Esophagus muscularis mucosa (tissue), 4 donors: ENCODE measurements at places on chromosomes 2 and 18. TPM values are rescaled to one million over a fixed set of nuclear protein-coding genes. Genes with fewer than 3 reads are reported as not detected.

DNA sequence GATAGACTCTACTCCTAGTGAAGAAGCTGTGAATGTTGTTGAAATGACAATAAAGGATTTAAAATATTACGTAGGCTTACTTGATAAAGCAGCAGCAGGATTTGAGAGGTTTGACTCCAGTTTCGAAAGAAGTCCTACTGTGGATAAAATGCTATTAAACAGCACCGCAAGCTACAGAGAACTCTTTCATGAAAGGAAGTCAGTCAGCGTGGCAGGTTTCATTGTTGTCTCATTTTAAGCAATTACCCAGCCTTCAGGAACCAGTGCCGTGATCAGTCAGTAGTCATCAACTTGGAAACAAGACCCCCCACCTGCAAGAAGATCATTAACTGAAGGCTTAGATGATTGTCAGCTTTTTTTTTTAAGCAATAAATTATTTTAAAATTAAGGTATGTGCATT, 14.0 kb downstream of the USP14 start:
- H3K27ac ChIP-seq, result no peak overlapping the region
- H3K4me1 ChIP-seq, result no peaks in the 10 kb centered on the region
- no peaks in the 10 kb centered on the region for H3K27me3 ChIP-seq
- no peak overlapping the region for H3K4me3 ChIP-seq

GRCh38 chr18:76363436-76364120, 131.5 kb downstream of the ZNF516 start:
- H3K4me3 ChIP-seq, result no peak overlapping the region
- DNase-seq, result no peak
- no peaks in the 10 kb centered on the region for H3K27me3 ChIP-seq

DNA sequence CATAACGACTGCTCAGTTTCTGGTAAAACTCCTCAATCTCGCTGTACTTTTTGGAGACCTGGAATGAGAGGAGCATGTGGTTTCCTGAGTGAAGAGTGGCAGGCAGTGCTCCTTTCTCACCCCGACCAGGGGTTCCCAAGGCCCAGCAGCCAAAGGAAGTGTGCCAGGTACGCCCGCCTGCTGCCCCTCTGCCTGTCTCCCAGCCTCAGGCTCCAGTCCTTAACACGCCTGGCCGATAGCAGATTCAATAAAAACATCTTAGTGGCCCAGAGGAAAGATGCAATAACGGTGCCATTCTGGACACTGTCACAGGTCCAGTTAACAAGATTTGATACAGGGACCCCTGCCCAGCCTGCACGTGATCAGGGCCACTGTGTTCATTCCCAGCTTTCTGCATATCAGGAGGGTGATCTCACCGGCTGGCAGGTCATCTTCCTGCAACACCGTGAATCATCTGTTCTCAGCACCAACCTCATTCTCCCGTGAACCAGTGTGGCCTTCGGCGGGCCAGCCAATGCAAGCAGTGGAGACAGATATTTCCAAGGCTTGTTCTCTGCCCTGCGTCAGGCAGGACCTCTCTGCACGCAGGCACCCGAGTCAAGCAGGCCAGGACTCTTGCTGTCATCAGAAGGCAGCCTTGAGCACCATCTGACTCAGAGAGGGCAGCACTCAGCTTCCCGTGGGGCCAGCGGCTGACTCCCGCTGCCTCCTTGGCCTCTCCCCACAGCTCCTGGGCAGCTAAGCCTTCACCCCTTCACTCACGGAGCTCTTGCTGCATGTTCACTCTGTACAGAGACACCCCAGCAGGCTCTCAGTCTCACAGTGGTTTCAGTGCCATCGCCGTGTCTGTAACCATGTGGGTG, 9.5 kb downstream of the HS1BP3 start:
- peaks cover 72% of the 10 kb centered on the region for H3K4me1 ChIP-seq
- H3K27me3 ChIP-seq, result no peaks in the 10 kb centered on the region
- H3K4me3 ChIP-seq, result no peak overlapping the region
- DNase-seq, result no peak
- peak overlapping the region; percentile 91 for H3K27ac ChIP-seq

- H3K4me3 ChIP-seq, result no peak overlapping the region
- no peak overlapping the region for H3K27ac ChIP-seq
- no peaks in the 10 kb centered on the region for H3K27me3 ChIP-seq
- H3K4me1 ChIP-seq, result no peaks in the 10 kb centered on the region
- no peak for DNase-seq
These were observed 39.1 kb downstream of the ABCB11 start for GRCh38 chr2:168992026-168992425.

DNA sequence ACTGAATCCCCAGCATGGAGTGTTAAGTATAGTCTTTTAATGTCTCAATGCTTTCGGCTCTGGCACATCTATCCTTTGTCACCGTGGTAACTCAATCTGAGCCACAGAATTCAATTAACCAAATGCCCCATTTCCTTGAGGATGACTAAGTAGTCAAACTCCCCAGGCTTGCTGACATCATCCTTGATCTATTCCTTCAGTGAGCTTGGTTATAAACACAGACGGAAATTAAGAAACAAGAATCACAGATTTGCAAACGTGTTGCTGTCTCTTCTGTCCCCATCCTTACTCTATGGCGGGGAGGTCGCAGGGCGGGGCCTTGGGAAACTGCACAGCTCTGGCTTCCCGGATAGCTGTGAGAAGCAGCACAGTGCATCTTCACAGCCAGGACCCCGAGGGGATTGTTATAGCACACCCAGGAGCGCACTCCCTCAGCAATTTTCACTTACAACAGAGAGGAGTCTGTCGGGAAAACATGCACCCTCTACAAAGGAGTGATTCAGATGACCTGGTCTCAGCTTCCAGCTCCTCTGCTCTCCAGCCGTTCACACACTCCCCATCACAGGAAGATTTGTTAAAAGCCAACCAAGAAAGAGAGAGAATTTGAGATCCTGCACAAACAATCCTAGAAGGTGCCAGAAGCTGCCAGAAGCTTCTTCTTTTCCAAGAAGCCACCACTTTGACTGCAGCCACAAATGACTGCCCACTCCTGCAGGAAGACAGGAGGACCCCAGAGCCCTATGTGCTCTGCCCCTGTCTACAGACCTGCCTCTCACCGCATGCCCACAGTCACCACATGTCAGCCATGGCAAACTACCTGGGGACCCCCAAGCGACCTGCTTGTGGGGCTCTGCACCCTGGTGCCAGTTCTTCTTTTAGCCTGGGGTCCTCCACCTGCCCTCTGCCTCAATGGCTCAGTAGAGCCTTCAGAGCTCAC, 44.9 kb upstream of the YWHAQ start:
- H3K36me3 ChIP-seq, result no peaks in the 10 kb centered on the region
- no peaks in the 10 kb centered on the region for H3K27me3 ChIP-seq
- H3K4me3 ChIP-seq, result no peak overlapping the region
- DNase-seq, result no peak
- no peak overlapping the region for H3K27ac ChIP-seq

DNA sequence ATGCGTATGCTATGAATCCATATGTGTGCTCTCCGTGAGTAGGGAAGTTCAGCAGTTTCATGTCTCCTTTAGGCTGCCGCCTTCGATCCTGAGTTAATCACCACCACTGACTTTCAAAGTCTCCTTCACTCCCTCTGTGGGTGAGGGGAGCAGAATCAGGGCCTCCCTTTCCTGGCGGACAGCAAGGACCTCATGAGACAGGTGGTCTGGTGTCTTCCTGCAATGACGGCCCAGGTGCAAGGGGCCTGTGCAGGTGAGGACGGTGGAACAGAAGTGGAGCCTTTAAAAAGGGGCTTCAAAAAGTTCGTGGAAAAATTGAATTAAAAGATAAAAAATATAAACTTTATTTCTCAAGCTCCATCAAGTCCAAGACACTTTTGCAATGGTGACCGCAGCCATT, 222.6 kb downstream of the TWIST2 start:
- H3K36me3 ChIP-seq, result peaks cover 88% of the 10 kb centered on the region
- no peak overlapping the region for H3K27ac ChIP-seq
- no peak for DNase-seq

GRCh38 chr2:60023256-60023985, 530.0 kb downstream of the BCL11A start:
- H3K27ac ChIP-seq, result no peak overlapping the region
- no peaks in the 10 kb centered on the region for H3K27me3 ChIP-seq
- H3K4me3 ChIP-seq, result no peak overlapping the region
- no peaks in the 10 kb centered on the region for H3K4me1 ChIP-seq
- DNase-seq, result peak; percentile 89

GRCh38 chr2:233844064-233844807, 10.1 kb downstream of the HJURP start:
- peak; percentile 82 for DNase-seq
- no peak overlapping the region for H3K4me3 ChIP-seq
- H3K4me1 ChIP-seq, result no peaks in the 10 kb centered on the region
- no peaks in the 10 kb centered on the region for H3K27me3 ChIP-seq
- no peak overlapping the region for H3K27ac ChIP-seq
- no peaks in the 10 kb centered on the region for H3K36me3 ChIP-seq

GRCh38 chr2:239938651-239939486, 86.3 kb downstream of the NDUFA10 start:
- no peaks in the 10 kb centered on the region for H3K27me3 ChIP-seq
- DNase-seq, result no peak
- no peak overlapping the region for H3K4me3 ChIP-seq
- H3K4me1 ChIP-seq, result peaks cover 4% of the 10 kb centered on the region

- no peaks in the 10 kb centered on the region for H3K36me3 ChIP-seq
- no peaks in the 10 kb centered on the region for H3K4me1 ChIP-seq
- H3K4me3 ChIP-seq, result no peak overlapping the region
- no peak for DNase-seq
- H3K27ac ChIP-seq, result no peak overlapping the region
These were observed 38.6 kb upstream of the CD28 start for GRCh38 chr2:203667838-203668237.

THSD7B gene
- 0.06 TPM for total RNA-seq

EGR4 gene
- not detected for total RNA-seq

ALPI gene
- not detected for total RNA-seq

SETBP1 gene
- total RNA-seq, result 40.9 TPM

KCNG3 gene
- not detected for total RNA-seq

STK11IP gene
- total RNA-seq, result 13.2 TPM

CNGA3 gene
- total RNA-seq, result 8.0 TPM

CHRNA1 gene
- not detected for total RNA-seq

POMC gene
- 8.7 TPM for total RNA-seq
